ENCODE measurements at places on chromosomes 3 and 15.

GRCh38 chr3:31180274-31180673 lies 285.8 kb upstream of the GADL1 start:
- no peak for DNase-seq

DNA sequence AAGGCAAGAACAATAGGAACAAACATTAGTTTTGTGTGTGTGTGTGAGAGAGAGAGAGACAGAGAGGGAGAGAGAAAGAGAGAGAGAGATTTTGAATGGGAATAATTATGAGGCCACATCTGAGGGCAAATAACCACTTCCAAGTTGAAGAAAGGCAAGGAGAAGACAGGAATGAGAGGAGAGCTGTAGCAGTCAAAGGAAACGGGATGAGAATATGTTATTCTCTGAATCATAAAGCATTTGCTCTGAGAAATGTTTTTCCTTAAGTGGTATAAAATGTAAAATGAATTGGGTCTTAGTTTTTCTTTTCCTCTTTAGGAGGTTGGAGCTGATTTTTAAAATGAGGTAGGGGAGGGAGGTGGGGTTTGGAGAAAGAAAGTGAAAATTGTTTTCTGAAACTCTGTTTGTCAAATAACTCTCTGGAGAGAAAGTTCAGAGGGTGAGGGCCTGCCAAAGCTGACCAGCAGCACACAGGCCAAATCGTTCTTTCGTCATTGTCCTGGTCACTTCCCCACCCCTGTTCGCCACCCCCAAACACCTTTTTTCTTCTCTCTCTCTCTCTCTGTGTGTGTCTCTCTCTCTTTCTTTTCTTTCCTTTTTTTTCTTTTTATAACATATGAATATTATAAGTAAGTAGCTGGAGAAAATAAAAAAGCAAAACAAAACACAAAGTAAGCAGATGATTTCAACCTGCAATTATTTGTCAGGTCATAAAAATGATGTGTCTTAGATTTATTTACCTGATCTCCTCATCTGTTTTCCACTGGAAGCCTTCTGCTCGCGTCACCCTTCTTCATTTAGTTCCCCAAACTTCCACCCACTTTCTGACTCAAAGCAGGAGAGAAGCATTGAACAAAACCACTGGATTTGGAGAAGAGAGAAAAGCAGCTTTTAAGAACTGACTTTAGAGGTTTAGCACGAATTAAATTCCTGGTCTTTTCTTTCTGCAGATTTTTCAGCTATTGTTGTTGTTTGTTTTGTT lies 110.6 kb downstream of the LPP start:
- DNase-seq: no peak

DNA sequence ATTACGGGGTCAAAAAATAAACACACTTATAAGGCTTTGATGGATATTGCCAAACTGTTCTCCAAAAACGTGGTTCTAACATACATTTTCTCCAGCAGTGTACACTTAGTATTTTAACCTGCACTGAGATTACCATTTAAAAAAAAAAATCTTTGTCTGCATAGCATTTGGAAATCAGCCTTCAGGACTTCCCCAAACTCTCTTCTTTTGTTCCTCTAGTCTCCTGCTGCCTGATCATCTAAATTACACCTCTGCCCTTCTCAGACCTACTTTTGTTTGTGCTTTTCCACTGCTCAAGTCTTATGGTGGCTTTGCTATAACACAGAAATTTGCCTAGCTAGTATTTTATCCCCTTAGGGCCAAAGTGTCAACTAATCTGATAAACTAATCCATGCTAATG lies 3.8 kb downstream of the NCEH1 start:
- DNase-seq: no peak

- no peak for DNase-seq
Measured at GRCh38 chr3:104040896-104041295, 1325.8 kb upstream of the ALCAM start.

- no peak for DNase-seq
Measured at GRCh38 chr15:57355259-57355658, 21.0 kb upstream of the CGNL1 start.

GRCh38 chr3:23653647-23654525 lies 151.9 kb upstream of the UBE2E1 start:
- no peak for DNase-seq

GRCh38 chr15:35019404-35020327 lies 31.6 kb upstream of the ZNF770 start:
- DNase-seq: no peak

DNA sequence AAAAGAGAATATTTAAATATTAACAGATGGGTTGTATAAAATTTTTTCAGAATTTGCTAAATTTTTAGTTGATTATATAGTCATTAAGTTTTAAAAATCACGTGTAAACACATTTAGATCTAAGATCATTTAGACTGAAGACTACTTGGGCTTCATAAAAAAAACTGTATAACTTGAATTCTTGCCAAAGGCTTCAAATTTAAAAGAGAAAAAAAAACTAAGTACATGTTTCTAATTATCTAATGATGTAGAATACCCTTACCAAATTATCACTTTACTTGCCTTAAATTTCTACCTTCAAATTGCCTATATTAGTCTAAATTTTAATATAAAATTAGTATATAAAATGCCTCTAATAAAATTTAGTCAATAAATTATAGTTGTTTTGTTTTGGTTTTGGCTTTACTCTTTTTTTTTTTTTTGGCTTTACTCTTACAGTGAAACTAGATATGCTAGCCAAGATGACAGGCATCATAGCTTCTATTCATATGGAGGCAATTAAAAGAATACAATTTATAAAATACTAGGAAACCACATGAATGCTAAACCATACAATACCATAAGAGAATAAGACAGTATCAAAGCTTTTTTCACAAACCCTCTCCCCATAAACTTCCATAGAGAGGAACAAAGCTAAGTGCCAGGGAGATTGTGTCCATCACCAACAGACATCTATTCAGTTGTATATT lies 183.1 kb upstream of the KCNMB2 start:
- DNase-seq: no peak

GRCh38 chr15:93820566-93820965 lies 410.8 kb upstream of the MCTP2 start:
- no peak for DNase-seq

- DNase-seq: no peak
Measured at GRCh38 chr3:11558918-11559815, 84.5 kb downstream of the VGLL4 start.

DNA sequence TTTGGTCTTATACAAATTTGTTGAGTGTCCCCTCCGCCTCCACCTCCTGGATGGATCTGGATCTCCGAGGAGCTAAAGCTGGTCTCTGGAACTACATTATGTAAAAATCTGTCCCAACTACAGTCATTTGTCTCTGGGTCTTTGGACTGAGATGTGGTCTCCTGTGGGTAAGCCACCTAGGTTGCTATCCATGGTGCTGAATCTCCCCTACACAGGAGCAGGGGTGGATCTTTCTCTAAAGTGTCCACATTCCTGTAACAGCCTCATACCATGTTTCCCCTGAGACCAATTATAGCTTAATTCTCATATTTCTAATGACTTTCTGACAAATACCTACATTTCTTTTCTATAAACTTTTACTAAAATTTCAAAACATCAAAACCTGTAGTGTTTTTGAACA lies 625.8 kb downstream of the TAFA4 start:
- DNase-seq: peak; percentile 63

GRCh38 chr3:49626101-49626581 lies 48.0 kb upstream of the APEH start:
- no peak for DNase-seq

- DNase-seq: no peak
Measured at GRCh38 chr3:184563561-184563925, 2.0 kb downstream of the EPHB3 start.

- DNase-seq: no peak
Measured at GRCh38 chr3:52352566-52352965, 36.4 kb downstream of the DNAH1 start.

DNA sequence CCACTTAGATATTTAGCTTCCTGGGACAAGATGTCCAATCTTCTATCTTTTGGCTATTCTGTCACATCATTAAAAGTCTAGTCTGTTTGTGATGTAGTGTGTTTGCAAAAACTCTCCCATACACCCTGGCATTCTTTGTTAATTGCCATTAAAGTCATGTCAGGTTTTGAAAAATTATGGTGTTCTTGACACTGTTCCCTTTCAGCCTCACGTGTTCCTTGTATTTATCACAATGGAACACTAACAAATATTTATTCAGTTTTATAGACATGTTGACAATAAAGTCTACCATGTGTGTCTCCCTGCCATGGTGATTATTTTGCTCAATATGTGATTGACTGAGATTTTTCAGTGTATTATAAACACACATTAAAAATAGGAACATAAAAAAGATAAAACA lies 9.4 kb upstream of the CACNA1D start:
- no peak for DNase-seq

All from neuronal stem cell (in vitro differentiated cells).